ENCODE measurements at places on chromosomes 6 and 20. TPM values are rescaled to one million over a fixed set of nuclear protein-coding genes. Genes with fewer than 3 reads are reported as not detected.
A peak's percentile ranks its signal among the peaks of the same experiment; 100 is the strongest.

GRCh38 chr6:36605143-36605542 lies 11.0 kb downstream of the SRSF3 start:
- DNase-seq: no peak

GRCh38 chr6:22333802-22334201 lies 37.0 kb upstream of the PRL start:
- DNase-seq: no peak

DNA sequence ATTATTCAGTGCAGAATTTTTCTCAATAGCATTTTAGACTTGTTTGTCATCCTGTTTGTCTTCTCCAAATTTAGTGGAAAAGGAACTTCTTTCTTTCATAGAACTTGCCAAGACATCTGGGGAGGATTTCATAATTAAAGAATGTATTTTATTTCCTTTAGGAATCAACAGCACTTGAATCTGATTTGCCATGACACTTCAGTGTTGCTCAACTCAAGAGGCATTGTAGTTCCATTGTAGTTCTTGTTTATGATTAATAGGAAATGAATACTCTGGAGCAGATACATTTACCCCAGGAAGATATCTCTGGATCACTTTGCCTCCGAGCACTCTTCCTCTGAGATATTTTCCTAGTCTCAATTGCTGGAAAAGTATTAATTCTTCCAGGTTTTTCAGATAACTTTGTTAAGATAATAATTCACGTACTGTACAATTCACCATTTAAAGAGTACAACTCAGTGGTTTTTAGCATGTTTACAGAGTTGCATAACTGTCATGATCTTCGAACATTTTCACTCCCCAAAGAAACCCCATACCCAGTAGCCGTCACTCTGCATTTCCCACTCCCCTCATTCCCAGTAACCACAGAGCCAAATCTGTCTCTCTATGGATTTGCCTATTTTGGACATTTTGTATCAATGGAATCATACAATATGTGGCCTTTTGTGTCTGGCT lies 29.7 kb downstream of the AKAP12 start:
- DNase-seq: peak; percentile 14

DNA sequence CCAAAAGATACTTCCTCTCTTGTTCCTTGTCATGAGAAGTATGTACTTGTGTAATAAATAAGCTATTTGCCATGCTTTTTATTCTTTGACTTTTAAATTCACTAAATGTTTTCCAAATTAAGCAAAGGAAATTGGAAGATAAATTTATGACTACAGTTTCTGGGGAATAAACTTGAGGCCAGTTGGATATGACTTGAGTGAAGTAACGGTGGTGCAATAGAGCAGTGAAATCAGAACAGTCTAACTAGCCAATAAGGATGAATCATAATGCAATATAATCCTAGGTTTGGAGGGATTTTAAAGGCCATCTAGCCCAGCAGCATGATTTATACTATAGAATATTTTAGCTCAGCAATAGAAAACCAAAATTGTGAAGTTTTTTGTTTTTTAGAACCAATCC lies 183.8 kb upstream of the TCF21 start:
- DNase-seq: no peak

GRCh38 chr6:139587469-139587868 lies 213.0 kb upstream of the CITED2 start:
- peak; percentile 22 for DNase-seq

- DNase-seq: no peak
Observed at GRCh38 chr6:41519745-41520699, 26.2 kb upstream of the FOXP4 start.

The MEI4 gene
- total RNA-seq: not detected

The TGM2 gene
- 448 TPM for total RNA-seq

The IRF4 gene
- total RNA-seq: not detected

The ASIP gene
- total RNA-seq: not detected

The ABHD16B gene
- not detected for total RNA-seq

The SLC2A10 gene
- total RNA-seq: 20.6 TPM

Data from glomerular endothelial cell (primary cell).